ENCODE measurements at places on chromosomes 3 and 15. TPM values are rescaled to one million over a fixed set of nuclear protein-coding genes. Genes with fewer than 3 reads are reported as not detected.

The PAK6 gene
- 1.3 TPM for total RNA-seq

The RTP1 gene
- total RNA-seq: not detected

The AKAP13 gene
- 220 TPM for total RNA-seq

The DNAJC13 gene
- total RNA-seq: 38.5 TPM

The NLGN1 gene
- not detected for total RNA-seq

The SNUPN gene
- total RNA-seq: 30.4 TPM

The GOLGA8J gene
- 0.80 TPM for total RNA-seq

The SIAH2 gene
- total RNA-seq: 28.3 TPM

The GPR62 gene
- total RNA-seq: not detected

The CKMT1A gene
- total RNA-seq: not detected

- DNase-seq: no peak
Observed at GRCh38 chr3:48521635-48522034, 17.7 kb upstream of the SHISA5 start.

DNA sequence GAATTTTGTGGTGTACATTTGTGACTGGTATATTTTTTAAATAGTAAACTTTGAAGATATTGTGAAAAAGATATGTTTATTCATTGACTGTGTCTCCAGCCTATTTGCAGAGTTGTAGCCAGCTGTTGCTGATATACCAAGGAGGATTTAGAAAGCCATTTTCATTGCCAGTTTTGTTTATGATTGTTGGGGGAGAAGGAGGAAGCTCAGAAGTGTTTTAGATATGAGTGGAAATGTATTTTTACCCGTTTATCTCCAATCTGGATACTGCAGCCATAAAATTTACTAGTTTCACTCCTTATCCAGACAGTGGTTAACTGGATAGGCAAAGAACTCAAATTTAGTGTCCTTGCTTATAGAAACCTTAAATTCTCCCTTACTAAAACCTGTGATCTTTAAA is 18.8 kb downstream of the ATP11B start:
- no peak for DNase-seq

DNA sequence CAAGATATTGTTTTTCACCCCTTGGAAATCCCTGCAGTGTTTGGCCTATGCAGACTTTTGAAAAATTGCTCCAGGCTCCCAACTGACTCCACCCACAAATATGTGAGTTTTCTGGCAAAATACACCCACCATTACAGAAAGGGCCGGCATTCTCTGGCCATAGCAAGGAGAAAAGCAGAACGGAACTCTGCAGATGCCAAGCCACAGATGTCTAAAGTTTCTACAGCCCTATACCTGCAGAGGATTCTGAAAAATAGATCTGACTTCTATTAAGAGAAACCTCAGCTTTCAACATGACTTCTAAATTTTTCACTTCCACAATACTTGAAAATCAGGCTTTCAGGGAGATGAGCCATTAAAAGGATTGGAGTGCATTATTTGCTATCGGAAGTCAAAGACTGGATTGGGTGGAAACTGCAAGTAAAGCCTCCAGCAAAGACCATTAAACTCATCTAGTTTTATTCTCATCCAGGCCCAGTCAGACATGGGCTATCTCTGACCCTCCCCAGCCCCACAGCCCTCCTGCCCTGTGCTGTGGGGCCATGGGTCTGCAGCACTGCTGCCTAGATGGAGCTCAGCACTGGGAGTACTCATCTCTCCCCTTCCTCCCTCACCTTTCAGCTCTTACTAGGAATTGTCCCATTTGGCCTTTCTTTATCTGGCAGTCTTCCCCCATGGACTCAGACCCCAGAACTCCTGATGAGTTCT is 243.1 kb upstream of the GOLGA6L4 start:
- DNase-seq: no peak

DNA sequence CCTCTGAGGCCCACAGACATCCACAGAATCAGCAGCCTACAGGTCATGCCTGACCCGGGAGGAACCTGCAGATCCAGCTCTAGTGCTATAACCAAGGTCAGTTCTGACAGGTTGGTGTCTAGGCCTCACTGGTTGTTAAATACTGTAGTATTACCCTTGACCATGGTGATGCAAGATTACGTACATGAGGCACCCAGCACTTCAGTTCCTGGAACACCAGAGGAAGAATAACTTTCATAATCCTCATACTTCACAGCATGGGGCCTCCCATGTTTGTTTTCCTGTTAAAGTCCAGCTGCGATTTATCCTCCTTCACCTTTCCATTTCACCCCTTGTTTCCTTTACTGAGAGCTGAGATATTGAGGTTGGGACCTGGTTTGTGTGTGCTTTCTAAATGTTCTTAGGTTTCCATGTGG is 34.4 kb upstream of the GLCE start:
- no peak for DNase-seq

GRCh38 chr3:172302203-172302602 is 146.1 kb downstream of the GHSR start:
- DNase-seq: no peak

DNA sequence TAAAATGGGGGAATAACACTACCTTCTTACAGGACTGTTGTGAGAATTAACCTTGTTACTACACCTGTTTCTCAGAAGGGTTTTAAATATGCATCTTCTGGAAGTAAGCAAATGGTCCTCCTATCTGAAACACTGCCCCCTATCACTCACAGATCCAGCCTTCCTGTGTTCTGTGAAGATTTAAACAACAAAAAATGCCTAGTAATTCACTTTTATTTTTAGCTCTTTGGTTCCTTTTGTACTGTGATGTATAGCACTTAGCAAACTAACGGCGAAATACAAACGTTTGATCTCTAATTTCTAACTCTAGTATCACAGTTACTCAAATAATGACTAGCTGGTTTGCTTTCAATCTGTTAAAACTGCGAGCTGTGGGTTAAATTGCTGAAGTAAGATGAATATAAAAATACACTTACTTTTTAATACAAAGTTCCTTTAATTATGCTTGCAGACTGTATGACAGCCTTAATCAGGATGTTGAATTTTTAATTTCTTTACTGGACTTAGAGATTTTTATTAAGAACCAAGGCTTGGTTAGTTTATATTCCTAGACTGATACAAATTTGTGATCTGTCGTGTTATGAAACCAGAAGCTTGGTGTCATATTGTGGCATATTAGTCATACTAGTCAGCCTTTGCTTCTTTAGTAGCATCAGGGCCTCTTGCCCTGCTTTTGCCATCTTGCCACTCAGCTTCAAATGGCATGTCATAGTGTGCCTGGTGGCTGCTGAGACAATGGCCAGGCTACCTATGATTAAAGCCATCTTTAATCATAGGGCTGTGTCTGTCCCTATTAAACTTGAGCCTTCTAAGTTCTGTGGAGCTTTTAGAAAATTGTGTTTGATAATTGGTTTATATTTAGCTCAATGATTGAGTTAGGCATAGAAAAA is 9.2 kb downstream of the EIF3J start:
- DNase-seq: no peak

GRCh38 chr3:136503056-136503455 is 249.1 kb downstream of the STAG1 start:
- no peak for DNase-seq

- DNase-seq: no peak
Observed at GRCh38 chr15:69117431-69117871, 43.0 kb upstream of the GLCE start.

GRCh38 chr3:136428167-136428566 is 178.0 kb downstream of the PCCB start:
- no peak for DNase-seq

- no peak for DNase-seq
Observed at GRCh38 chr3:116837483-116837882, 127.9 kb downstream of the TUSC7 start.

DNA sequence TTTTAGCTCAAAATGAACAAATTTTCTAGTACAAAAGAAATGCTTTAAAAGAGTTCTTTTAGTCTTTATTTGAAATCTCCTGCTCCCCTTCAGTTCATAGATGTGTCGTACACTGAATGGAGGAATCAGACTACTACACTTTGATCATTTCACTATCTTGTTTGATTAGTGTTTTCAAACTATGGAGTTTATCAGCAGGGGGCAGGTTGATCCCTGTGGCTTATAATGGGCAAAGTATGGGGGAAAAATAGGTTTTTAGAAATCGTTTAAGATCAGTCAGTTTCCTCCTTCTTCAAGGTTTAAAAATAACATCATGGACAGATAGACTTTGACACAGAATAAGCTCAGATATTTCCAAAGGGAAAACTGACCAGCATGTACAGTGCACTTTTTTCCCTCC is 701.7 kb downstream of the CADM2 start:
- no peak for DNase-seq

- DNase-seq: no peak
Observed at GRCh38 chr3:148641722-148642121, 56.0 kb upstream of the AGTR1 start.

DNA sequence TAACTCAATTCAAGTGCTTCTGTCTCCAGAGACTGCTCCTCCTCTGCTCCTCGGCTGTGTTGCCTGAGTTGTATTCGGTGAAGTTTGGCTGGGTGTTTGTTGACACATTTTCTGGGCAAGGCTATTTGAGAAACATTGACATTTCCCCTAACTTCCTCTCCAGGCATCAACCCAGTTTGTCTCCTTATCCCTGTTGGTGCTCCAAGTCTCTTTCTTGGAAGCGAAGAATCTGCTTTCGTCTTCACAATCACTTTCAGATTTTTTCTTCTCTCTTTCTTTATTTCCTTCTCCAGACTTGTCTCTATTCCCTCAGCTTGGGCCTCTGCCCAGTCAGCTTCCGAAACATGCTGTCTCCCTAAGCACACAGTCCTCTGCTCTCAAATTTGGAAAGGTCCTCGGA is 84.7 kb downstream of the ETV5 start:
- no peak for DNase-seq

GRCh38 chr3:158737976-158738615 is 5.8 kb upstream of the RARRES1 start:
- DNase-seq: no peak

GRCh38 chr3:12816521-12817342 is 20.3 kb downstream of the CAND2 start:
- no peak for DNase-seq

DNA sequence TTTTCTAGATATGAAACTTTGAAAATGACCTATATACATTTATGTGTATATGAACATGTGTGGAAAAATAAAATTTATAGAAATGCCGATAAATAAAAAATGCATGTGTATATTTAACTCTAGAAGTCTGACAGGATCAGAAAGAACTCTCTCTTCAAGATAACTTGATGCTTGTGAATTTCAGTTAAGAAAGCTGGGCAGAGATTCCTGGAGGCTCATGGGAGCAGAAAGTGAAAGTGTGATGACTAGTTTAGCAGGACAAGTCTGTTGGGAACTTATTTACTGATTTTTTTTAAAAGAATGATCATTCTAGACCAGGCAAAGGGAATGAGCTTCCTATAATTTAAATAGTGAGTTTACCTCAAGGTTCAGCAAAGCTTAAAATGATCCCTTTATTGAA is 81.5 kb upstream of the KCNAB1 start:
- no peak for DNase-seq

GRCh38 chr3:58998476-58999117 is 51.2 kb downstream of the CFAP20DC start:
- no peak for DNase-seq

DNA sequence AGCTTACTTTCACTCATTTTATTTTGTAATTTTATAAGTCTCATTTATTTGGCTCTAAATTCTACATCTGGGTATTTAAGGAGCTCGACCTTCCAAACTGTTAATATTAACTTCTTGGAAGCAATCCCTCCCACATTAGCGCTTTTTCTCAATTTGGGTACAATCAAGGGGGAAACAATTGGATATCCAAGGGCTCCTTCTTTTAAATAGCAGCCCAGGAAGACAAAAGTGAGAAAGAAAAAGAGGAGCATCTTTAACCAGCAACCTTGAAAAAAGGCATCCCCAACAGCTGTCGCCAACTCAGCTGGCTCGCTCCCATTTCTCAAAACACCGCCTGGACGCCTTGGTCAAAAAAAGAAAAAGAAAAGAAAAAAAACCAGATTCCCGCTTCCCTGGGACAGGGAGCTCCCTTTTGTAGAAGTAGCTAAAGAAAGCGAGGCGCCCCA is 873 bp downstream of the C3orf70 start:
- DNase-seq: no peak

DNA sequence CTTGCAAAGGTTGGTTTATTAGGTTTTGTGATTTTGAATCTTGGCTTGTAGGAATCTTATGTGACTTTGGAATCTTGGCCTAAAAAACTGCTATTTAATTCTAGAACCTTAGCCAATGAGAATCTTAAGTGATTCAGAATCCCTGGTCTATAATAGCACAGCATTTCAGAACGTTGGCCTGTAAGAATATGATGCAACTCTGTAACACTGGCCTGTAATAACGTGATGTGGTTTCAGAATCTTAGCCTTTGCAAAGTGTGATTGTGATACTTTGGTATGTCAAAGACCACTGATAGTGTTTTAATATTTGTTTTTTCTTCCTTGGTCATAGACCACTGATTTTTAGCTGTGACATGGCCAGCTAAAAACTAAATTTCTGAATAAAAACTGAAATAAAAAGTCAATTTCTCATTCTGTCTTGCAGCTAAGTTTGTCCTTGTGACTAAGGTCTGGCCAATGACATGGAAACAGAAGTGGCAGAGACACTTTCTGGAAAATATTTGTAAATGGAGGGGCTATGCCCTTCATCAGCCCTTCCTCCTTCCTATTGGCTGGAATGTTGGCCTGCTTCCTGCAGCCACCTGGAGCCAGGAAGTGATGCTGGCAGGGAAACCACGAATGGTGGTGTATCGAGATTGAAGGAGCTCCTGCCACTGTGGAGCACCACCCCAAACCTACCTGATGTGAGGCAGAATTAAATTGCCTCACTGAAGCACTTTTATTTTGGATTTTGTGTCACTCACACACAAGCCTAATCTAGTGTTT is 42.3 kb upstream of the CORO2B start:
- no peak for DNase-seq

DNA sequence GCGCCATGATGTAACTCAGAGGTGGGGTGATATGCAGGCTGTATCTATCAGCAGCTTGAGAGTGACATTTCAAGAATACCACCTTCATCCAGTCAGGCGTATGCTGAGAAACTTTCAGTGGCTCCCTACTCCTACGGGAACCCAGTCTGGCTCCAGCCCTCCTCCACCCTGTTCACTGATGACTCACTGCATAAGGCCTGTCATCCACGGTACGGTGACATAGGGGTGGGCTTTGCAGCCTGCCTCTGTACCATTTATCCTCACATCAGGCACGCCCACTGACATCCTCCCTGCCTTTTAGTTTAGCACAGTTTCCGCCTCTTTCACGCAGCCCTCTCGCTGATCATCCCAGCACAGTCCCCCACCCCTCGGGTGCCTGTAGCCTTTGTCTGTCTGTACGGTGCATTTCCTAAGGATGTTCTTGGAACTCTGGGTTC is 11.7 kb downstream of the PXYLP1 start:
- peak; percentile 57 for DNase-seq

DNA sequence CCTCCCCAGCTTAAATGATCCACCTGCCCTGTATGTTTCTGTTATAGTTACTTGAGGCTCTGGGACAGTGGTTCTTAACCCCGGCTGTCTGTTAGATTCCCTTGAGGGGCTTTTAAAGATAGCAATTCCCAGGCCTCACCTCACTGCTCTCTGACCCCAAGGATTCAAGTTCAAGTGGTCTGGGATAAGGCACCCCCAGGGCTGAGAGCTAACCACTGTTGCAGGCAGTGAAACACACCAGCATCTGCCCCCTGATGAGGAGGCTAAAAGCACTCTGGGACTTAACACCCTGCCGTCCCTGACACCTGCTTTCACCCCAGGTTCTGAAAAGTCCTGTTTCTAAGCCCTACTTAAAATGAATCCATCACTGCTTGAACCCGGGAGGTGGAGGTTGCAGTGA is 103.7 kb downstream of the LRRK1 start:
- DNase-seq: no peak

Measured in activated naive CD8-positive, alpha-beta T cell treated with anti-CD3 and anti-CD28 coated beads, Interleukin-2, amount 10 ng/mL, durations not matched to agents 7 days and 5 days (primary cell).